Neural crest cell (in vitro differentiated cells): ENCODE measurements at places on chromosomes 3 and 15.

DNA sequence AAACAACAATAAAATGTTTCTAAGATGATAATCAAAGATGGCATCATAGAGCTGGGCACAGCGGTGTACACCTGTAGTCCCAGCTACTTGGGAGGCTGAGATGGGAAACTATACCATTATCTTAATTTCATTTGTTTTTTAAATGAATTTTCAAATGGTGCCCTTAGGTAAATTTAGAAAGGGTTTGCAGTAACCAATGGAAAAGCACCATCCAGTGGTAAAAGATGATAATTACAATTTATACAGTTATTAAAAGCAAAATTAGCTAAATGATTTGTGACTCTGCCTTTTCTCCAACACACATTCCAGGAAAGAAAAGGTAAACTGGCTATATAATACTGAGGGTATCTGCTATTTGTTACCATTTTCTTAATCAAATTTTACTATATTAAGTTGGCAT, 14.4 kb upstream of the ANKRD28 start:
- DNase-seq: no peak

- DNase-seq: no peak
Observed at GRCh38 chr3:62284442-62284841, 88.9 kb downstream of the FEZF2 start.

GRCh38 chr15:94674296-94674695, 442.9 kb downstream of the MCTP2 start:
- DNase-seq: no peak

- peak; percentile 41 for DNase-seq
Observed at GRCh38 chr3:19934098-19934566, at the start of gene EFHB. TSS of gene EFHB (minus strand) at chr3:19934217. CDS start at chr3:19934018, 199 bp downstream.

DNA sequence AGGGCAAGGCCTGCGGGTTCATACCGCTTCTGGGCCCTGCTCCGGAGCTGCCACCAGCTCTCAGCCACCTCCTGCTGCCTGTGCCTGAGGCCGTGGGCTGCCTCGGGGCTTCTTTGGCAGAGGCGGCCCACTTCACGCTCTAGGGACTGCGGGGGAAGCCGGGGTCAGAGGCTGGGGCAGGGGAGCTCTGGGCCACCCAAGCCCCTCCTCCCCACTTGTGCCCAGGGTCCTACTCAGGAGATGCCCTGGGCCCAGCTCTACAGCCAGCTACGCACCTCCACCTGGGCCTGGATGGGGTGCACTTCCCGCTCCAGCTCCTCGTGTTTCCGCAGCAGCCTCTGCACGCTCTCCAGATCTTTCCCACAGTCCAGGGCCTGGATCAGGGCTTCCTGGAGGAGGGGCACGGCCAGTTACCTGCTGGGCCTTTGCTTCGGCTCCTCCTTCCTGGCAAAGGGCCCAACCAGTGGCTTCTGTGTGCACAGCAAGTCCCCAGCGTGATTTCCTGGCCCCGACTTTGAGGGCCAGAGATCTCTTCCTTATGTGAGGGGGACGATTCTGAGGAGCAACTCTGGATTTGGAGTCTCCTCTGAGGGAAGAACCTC, 24.0 kb downstream of the PLA2G4B start:
- no peak for DNase-seq

DNA sequence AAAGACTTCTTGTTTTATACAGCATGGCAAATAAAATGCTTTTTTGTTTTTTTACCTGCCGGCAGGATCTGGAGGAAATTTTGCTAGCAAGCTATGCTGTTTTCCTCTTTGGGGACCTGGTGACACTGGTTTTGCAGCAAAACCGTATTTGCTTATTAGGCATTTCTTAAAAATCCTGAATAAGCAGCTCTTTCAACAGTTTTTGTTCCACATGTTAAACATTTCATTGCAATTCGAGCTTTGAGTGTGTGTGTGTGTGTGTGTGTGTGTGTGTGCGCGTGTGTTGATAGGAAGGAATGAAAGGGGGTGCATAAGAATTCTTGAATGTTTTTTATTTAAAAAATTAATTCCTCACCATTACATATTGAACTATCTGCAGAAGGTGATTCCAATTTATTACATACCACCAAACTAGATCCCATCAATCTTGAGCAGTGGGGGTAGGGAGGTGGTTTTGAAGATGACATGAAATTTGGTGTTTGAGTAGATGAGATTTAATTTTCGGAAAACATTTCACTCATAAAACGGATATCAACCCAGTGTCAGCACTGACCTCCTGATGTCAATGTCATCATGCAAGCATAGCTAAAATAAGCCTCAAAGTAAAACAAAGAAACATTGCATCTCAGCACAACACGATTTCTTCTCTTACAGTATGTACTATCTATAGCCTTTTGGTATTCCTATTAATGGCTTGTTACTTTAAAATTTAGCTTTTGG, 17.3 kb downstream of the ZBTB38 start:
- DNase-seq: no peak

GRCh38 chr3:104632947-104633346, 733.8 kb upstream of the ALCAM start:
- DNase-seq: no peak

- DNase-seq: no peak
Observed at GRCh38 chr15:22231603-22232002, 151.3 kb downstream of the OR4M2 start.
